ENCODE measurements at places on chromosomes 5 and 9.

DNA sequence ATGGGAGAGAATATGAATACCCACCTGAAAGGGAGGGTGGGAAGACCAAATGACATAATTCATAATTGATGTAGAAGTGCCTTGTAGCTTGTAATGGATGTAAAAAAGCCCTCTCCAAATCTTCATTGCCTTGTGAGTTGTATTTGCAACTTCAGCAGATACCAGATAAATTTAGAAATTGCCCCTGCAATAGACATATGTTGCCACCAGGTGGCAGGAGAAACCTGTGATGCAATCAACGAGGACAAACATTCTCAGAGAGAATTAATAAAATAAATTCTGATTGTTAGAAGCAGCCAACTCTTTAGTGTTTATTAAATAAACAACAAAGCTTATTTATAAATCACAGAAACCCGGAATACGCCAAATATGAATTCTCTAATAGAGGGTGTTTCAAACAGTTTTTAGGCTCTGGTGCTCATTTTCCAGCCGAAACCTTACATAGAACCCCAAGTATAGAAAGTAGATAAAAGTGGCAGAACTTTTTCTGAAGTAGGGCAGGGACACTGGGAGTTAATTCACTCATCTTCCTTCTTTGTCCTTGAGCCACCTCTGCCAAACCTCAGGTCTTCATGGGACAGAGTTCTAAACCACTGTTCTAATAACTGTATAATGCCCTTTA, 147.8 kb downstream of the TMEM38B start:
- DNase-seq = no peak

- no peak for DNase-seq
These were observed 254.1 kb upstream of the IRX4 start for GRCh38 chr5:2136728-2137333.

DNA sequence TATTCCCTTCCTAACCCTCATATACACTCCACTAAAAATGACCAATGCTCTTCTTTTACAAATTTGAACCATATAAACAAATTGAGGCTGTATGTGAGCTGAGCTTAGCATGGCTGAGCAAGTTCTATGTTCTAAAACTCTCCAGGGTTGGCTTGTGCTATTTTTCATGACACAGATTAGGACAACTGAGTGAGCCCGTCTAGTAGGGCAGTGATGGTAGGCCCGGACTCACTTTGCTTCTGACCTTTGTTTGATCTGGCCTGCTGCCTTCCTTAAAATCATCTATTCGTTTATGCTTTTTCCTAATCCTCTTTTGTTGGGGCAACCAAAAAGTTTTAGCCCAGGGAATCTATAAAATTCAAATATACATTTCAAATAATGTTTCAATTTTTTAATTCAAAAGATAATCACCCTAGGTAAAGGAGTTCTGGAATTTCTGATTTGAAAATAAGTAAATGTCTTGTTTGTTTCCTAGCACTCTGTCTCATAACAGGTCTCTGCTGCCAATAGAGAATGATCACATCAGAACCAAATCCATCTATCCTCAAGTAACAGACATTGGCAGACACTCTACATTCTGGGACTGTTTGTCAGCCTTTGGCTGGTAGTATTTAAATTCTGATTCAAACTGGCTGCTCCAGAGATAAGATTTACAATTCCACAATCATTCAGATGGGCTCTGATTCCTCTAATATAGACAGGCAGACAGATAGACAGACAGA, 217.0 kb upstream of the TARS1 start:
- DNase-seq = no peak

GRCh38 chr5:14718778-14719177, 54.3 kb downstream of the OTULIN start:
- DNase-seq = no peak

- no peak for DNase-seq
These were observed 89.5 kb downstream of the EPB41L4A start for GRCh38 chr5:112329419-112330090.

DNA sequence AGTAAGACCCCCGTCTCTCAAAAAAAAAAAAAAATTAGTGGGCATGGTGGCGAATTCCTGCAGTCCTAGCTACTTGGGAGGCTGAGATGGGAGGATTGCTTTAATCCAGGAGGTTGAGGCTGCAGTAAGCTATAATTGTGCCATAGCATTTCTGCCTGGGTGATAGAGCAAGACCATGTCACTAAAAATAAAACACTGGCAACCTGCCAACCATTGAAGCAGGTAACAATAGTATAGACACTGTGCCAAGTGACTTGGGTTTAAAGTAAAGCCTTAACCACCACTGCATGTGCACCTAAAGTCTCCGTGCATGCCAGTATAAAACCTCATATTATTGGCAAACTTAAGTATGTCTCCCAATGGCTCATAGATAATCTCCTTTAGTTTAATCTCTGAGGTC, 3.4 kb upstream of the APBA1 start:
- no peak for DNase-seq

- peak; percentile 78 for DNase-seq
These were observed at the start of gene SPIN1 for GRCh38 chr9:88388203-88388885. Gene SPIN1 (plus strand): TSS chr9:88388444. CDS start chr9:88426540, 38,096 bp downstream.

GRCh38 chr9:70998962-70999361, 122.5 kb downstream of the TRPM3 start:
- DNase-seq = no peak

DNA sequence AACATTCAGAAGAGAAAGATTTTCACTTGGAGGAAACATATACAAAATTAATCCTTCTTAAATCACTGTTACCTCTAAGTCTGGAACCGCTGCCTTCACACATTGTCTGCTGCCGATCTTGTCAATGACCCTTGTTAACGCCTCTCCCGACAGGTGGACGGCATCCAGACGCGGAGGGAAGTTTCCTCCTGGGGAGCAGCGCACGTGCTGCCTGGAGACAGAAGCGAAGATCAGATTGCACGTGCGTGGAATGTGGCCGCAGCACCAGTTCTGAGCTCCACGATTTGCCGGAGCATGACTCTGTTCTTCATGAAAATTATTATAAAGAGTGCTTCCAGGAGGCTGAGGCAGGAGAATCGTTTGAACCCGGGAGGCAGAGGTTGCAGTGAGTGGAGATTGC, 183.6 kb upstream of the IRX4 start:
- no peak for DNase-seq

DNA sequence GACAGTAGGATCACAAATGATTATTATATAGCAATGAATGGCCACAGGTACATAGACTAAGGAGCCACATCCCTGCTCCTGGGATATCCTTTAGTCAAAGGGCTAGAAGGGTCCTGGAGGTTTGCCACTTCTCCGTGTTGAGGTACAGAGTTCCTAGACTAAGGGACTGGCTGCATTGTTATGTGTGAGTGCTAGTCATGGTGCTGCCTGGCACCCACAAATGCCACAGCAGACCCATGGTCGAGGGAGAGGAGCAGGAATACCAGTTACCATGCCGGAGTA, 47.4 kb downstream of the EXOSC2 start:
- DNase-seq = no peak

Measured in T follicular helper cell (primary cell).